ENCODE measurements at places on chromosomes 7 and 10.

DNA sequence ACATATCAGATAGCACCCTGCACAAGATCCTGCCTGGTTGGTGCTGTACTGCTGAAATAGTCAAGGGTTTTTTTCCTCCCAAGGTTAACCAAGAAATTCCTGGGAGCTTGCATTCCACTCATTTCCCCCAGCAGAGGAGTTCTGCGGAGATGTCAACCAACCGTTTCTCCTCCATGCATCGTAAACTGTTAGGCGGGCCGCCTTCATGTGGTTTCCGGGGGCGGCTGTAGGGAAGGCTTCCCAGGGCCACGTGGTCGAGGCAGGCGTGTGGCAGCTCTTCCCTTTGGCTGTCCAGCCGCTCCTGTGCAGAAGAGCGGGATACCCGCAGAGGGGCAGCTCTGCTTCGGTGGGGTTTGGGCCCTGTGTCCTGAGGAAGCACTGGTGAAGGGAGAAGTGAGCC lies 113.7 kb downstream of the RGS10 start:
- no peak for DNase-seq

DNA sequence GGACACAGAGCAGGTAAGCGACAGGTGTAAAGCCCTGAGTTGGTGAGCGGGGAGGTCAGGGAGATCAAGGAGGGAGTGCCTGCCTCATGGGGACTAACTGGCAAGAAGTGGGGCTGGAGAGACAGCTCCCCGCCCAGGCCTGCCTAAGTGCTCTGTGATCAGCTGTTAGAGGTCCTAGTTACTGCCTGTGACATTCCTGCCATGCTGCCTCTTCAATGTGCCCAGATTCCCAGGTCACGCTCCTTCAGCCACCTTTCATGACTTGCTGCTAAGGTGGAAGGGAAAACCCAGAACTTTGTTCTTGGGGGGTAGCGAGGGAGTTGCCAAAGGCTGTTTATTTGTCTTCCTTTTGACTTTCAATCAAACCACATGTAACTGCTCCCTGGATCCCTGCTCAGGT lies 114.3 kb upstream of the ZNF438 start:
- no peak for DNase-seq

- no peak for DNase-seq
Observed at GRCh38 chr10:59838085-59838789, 68.1 kb downstream of the CCDC6 start.

DNA sequence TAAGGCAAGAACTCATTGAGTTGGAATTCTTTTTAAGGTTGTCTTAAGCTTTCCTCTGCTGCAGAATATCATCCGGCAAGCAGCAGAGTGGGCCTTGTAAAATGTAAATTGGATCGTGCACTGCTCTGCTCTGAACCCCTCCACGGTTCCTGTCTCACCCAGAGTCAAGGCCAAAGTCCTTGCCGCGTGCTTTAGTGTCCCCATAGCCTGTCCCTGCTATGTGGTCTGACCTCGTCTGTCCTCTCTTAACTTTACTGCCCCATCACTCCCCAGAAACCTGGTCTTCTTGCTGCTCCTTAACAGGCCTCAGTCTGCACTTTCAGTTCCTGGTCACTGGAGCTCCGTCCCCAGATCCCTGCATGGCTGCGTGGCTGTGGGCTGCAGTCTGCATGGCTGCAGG lies 121.6 kb upstream of the SDK1 start:
- no peak for DNase-seq

GRCh38 chr10:48996-49395 lies at the start of gene TUBB8:
Gene TUBB8 (minus strand): TSS chr10:49296. CDS start chr10:49238, 58 bp downstream.
- no peak for DNase-seq

GRCh38 chr10:98659951-98660350 lies 213.2 kb upstream of the HPS1 start:
- no peak for DNase-seq

GRCh38 chr10:46518028-46518725 lies 38.3 kb downstream of the GPRIN2 start:
- no peak for DNase-seq

- DNase-seq, result no peak
Observed at GRCh38 chr7:25391295-25391861, 163.1 kb upstream of the NPVF start.
